ENCODE measurements at places on chromosomes 6 and 20. TPM values are rescaled to one million over a fixed set of nuclear protein-coding genes. Genes with fewer than 3 reads are reported as not detected.

Gene KHDC1L
- total RNA-seq = not detected

Gene RNF8
- total RNA-seq = 21.5 TPM

Gene CALHM6
- not detected for total RNA-seq

Gene PRICKLE4
- 1.2 TPM for total RNA-seq

Gene ZNF334
- total RNA-seq = not detected

Gene YIPF3
- 67.4 TPM for total RNA-seq

Gene SEMG1
- not detected for total RNA-seq

Gene GJA10
- not detected for total RNA-seq

Gene GLP1R
- total RNA-seq = not detected

Gene ACTL10
- not detected for total RNA-seq

Gene SYCP2
- total RNA-seq = 0.30 TPM

Gene LRFN2
- total RNA-seq = not detected

Gene CLIC5
- total RNA-seq = not detected

Gene POPDC3
- 21.9 TPM for total RNA-seq

Gene ULBP2
- 3.2 TPM for total RNA-seq

Gene C6orf58
- total RNA-seq = not detected

Gene BPIFA1
- total RNA-seq = not detected

Gene CGA
- 0.24 TPM for total RNA-seq

Gene DEFB124
- total RNA-seq = 0.38 TPM

Gene SNHG17
- 213 TPM for total RNA-seq

Gene TPBG
- 35.5 TPM for total RNA-seq

Gene COL9A3
- total RNA-seq = 0.70 TPM

Gene CPNE1
- total RNA-seq = 228 TPM

Gene NDRG3
- 23.6 TPM for total RNA-seq

Gene ARMC12
- 0.62 TPM for total RNA-seq

Gene MAPK13
- total RNA-seq = 0.45 TPM

Gene SLPI
- total RNA-seq = 15.1 TPM

Gene SPTLC3
- total RNA-seq = 0.01 TPM

Gene GDAP1L1
- not detected for total RNA-seq

Gene C2
- 0.46 TPM for total RNA-seq

Gene C6orf15
- 0.09 TPM for total RNA-seq

Gene UCKL1
- total RNA-seq = 31.7 TPM

Gene SLC22A2
- total RNA-seq = 0.05 TPM

Gene DSP
- total RNA-seq = 41.5 TPM

Gene ENPP1
- total RNA-seq = 1.6 TPM

Gene SPATA25
- total RNA-seq = 0.52 TPM

Gene ZNF391
- 0.16 TPM for total RNA-seq

Gene MDFI
- total RNA-seq = 0.67 TPM

Gene FAM229B
- total RNA-seq = 11.1 TPM

Gene PLTP
- 1.6 TPM for total RNA-seq

Gene SMIM28
- total RNA-seq = not detected

Gene MYB
- total RNA-seq = 0.83 TPM

Gene TRIM10
- total RNA-seq = not detected

Gene SNX21
- total RNA-seq = 10.0 TPM

Gene KIAA1755
- 0.21 TPM for total RNA-seq

Gene DDX39B
- 338 TPM for total RNA-seq

Gene SEC63
- 17.9 TPM for total RNA-seq

Gene SLC22A7
- not detected for total RNA-seq

Gene ZSCAN23
- not detected for total RNA-seq

Gene TNXB
- total RNA-seq = 0.39 TPM

Gene EYS
- total RNA-seq = 0.02 TPM

Gene EDN3
- total RNA-seq = 3.0 TPM
